ENCODE measurements at places on chromosomes 4 and X. TPM values are rescaled to one million over a fixed set of nuclear protein-coding genes. Genes with fewer than 3 reads are reported as not detected.

MAGEB17 gene
- not detected for total RNA-seq

ASMT gene
- not detected for total RNA-seq

CHRDL1 gene
- total RNA-seq: not detected

RASL11B gene
- total RNA-seq: not detected

OPRPN gene
- total RNA-seq: not detected

NHSL2 gene
- 9.1 TPM for total RNA-seq

TMEM271 gene
- not detected for total RNA-seq

NWD2 gene
- total RNA-seq: not detected

ZNF141 gene
- 13.5 TPM for total RNA-seq

HELQ gene
- total RNA-seq: 20.4 TPM

MGARP gene
- total RNA-seq: 59.3 TPM

DCAF12L2 gene
- total RNA-seq: 0.30 TPM

CCKAR gene
- not detected for total RNA-seq

KDM6A gene
- total RNA-seq: 14.0 TPM

CCDC110 gene
- total RNA-seq: under 0.01 TPM

F9 gene
- total RNA-seq: not detected

HTRA3 gene
- total RNA-seq: 11.0 TPM

EFNB1 gene
- 18.5 TPM for total RNA-seq

HNRNPD gene
- 35.4 TPM for total RNA-seq
